ENCODE measurements at places on chromosomes 3 and 15. TPM values are rescaled to one million over a fixed set of nuclear protein-coding genes. Genes with fewer than 3 reads are reported as not detected.

- DNase-seq, result peak; percentile 40
Observed at GRCh38 chr3:138349926-138350665, 1.7 kb downstream of the MRAS start.

GRCh38 chr15:42080919-42081830 lies 13.2 kb downstream of the PLA2G4D start:
- DNase-seq, result no peak

DNA sequence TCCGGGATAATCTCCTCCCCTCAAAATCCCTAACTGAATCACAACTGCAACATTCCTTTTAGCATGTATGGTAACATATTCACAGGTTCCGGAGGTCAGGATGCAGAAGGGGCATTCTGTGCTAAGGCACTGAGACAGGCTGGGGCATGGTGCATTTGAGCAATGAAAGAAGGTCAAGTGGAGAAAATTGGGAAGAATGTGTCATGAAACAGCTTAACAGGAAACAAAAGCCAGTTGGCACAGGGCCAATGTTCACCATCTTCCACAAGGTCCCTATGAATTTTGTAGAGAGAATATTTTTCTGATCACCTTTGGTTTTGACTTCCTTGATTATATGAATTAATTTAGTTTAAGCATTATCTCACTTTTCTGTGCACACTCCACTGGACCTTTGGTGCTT lies 587.7 kb upstream of the NR2F2 start:
- DNase-seq, result no peak

- DNase-seq, result no peak
Observed at GRCh38 chr3:39751286-39751685, 58.1 kb upstream of the MYRIP start.

GRCh38 chr3:108108416-108108815 lies 17.6 kb upstream of the CD47 start:
- DNase-seq, result no peak

DNA sequence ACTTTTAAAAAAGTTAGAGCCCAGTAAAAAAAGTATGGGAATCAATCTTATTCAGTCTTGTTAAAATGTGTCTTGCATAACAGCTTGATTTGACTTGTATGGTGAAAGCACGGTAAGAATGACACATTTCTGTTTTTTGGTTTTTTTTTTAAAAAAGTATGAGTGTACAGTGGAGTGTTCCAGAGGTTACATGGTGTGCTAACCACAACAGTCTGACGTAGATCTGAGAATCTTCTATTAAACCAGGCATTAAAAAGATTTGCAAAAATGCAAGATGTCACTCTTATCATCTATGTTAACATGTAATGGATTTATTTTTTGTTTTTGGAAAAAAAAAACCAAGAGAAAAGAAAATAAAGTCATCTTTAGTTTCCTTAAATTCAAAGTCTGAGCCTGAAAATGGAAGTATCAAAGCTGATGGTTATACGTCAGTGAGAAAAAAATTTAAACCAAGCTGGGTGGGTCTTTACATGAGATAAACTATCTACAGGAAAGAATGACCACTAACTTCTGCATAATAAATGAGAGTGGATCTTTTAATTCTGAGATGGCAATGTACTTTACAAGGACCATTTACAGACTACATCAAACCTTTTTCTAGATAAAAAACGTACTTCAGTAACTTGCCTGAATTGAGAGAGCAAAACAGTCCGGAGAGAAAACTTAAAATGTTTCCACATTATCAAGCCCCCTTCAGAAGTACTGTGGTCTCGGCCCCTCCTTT lies 1.6 kb downstream of the GABPB1 start:
- DNase-seq, result no peak

DNA sequence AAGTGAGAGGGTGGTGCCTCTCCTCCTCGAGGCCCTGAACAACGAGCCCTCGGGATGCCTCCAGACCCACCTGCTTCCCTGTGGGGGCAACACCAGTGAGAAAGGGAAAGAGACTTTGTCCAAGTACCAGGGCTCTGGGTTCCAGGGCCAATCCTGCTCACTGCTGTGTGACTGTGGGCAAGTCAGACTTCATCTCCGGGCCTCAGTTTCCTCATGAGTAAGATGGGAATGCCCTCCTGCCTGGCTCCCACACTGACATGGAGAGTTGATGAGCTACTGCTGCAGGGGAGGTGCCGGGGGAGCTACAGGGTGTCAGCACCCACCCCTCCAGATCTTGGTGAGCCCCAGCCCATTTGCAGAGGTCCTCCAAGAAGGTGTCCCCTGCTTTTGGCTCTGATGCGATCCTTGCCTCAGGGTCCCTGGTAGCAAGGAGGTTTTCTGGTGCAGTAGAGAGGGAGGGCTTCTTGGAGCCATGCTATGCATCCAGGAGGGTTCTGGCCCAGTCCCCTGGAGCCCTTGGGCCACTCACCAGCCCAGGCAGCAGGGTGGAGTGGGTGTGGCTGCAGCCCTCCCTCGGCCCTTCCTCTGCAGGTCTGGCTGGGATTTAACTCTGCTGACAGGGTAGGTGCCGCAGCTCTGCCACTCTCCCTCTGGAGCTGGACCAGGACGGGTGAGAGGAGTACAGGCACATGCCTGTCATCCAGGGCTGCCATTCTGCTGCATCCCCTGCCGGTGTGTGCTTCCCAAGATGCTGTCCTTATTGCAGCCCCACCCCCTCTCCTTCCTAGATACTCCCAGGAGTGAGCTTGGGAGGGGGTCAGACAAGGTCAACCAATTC lies 26.9 kb downstream of the LOXL1 start:
- no peak for DNase-seq

DNA sequence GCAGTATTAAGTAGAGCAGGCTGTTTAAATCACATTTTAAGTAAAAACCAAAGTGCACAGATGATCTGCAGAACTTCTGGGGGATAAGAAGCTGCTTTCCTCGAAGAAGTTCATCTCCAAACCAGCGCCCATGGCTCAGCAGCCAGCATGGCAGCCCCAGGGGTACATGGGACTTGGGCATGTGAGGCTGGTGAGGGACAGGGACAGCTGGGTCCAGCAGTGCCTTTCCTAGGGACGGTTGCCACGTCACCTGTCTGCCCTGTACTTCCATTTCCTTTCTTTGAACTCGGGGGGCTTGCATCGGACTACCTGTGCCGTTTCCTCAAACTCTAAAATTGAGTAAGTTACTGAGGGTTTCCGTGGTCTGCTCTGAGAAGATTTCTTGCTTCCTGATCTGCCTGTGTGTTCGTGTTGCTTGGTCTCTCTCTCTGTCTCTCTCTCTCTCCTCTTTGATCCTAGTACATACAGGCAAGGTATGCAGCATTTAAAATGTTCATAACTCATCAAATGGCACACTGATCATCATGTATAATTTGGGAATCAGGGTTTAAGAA lies 67.6 kb downstream of the IGF1R start:
- no peak for DNase-seq

GRCh38 chr15:68378595-68378994 lies 53.4 kb downstream of the ITGA11 start:
- no peak for DNase-seq

GRCh38 chr3:46865031-46865507 lies 1.8 kb upstream of the MYL3 start:
- peak; percentile 66 for DNase-seq

GRCh38 chr15:59993950-59994401 lies 10.1 kb upstream of the FOXB1 start:
- DNase-seq, result no peak

DNA sequence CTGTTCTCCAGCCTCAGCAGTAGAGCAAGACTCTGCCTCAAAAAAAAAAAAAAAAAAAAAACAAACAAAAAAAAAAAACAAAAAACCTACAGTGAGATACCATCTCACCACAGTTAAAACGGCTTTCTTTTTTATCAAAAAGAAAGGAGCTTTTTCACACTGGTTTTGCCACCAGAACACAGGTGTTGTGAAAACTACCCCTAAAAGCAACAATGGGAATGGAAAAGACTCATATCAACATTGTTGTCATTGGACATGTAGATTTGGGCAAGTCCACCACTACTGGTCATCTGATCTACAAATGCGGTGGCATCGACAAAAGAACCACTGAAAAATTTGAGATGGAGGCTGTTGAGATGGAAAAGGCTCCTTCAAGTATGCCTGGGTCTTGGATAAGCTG lies 24.8 kb upstream of the SLC25A38 start:
- no peak for DNase-seq

DNA sequence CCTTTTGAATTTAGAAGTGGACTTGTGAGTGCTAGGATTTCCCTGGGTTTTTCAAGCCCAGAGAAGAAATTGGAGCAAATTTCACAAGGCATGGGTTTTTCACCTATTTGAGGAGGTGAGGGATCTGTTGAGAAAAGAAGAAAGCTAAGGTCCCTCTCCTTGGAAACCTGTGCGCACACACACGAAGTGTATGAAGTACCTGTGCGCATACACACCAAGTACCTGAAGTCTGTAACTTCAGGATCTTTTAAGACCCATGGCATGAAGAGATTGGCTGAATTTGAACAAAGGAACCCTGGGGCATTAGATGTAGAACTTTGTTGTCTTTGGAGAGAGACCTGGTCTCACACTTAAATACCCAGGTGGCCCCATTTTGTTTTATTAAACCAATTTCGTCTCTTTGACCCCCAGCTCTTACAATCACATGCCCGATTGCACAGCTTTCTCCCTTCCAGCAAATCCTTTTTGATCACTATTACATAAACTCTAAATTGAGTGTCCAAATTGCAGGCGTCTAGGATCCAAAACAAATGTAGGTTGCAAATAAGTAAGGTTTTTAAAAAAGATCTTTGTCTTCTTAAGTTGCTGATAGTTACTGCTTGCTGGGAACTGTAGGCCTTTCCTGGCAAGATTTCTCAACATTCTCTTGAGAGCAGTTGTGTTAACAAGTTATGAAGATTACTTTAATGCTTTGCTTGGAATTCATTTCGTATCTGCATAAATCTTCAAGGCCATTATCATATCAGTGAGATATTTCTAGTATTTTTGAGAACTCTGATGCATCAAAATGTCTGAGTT lies 64.3 kb downstream of the CMTM8 start:
- no peak for DNase-seq

The SHC4 gene
- 1.2 TPM for polyA plus RNA-seq

The RASGRF1 gene
- polyA plus RNA-seq, result not detected

The VILL gene
- polyA plus RNA-seq, result 6.4 TPM

The PLIN1 gene
- 13.2 TPM for polyA plus RNA-seq

The IQCF5 gene
- not detected for polyA plus RNA-seq

The THAP10 gene
- polyA plus RNA-seq, result 4.2 TPM

The CMTM7 gene
- 7.2 TPM for polyA plus RNA-seq

The SHF gene
- polyA plus RNA-seq, result 5.8 TPM

The A4GNT gene
- not detected for polyA plus RNA-seq

All from heart right ventricle (tissue), 16 donors.